Foreskin fibroblast (primary cell): ENCODE measurements at places on chromosomes 13 and 19.

DNA sequence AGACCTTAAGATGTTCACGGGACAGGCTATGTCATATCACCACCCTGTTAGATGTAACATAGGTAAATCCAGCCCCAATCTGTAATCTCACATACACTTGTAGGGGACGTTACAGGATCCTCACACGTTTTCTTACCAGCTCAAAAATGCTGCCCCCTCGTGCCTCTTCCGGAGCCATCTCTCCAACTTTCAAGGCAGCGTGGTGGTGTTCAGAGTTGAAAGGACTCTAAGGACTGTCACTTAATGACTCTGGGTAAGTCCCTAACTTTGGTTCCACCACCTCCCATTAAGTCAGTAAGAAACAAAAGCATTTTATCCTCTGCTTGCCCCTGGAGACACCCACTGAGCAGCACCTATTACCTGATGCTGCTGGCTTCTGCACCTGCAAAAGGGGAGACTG, 4.4 kb downstream of the MED26 start:
- DNase-seq, result no peak

GRCh38 chr19:9060564-9061340, 26.1 kb upstream of the OR1M1 start:
- no peak for DNase-seq

GRCh38 chr13:84191139-84191538, 308.9 kb upstream of the SLITRK1 start:
- DNase-seq, result no peak

DNA sequence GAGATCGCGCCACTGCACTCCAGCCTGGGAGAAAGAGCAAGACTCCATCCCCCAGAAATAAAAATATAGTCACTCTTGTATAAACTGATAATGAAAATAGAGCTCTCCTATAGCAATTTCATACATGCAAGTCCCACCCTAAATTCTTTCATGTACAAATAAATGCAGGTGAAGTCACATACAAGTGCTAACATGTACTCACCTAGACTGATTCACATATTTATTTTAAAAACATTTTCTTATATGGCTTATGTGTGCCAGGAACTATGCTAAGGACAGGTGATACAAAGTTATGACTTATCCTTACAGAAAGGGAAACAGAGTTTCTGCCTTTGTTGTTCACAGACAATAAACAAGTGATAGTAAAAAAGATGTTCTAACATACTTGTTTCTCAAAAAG, 32.0 kb downstream of the USP12 start:
- no peak for DNase-seq

- no peak for DNase-seq
Measured at GRCh38 chr13:50509771-50510441, 333.6 kb downstream of the DLEU7 start.

DNA sequence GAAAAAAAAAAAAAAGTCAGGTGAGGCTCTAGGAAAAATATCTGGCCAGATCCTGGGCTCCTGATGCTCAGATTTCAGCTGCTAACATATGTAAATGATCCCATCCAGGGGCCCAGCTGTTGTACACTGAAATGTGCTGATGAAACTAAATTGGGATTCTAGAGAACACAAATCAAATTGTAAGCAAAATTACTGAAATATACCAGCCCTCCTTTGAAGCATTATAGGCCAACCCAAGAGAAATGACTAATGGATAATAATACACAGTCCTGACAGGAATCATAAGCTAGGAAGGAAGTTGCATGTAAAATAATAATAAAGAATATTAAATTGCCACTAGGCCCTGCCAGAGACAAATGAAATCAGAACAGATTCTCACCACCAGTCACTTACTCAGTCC, 17.8 kb downstream of the KCTD12 start:
- DNase-seq, result no peak

DNA sequence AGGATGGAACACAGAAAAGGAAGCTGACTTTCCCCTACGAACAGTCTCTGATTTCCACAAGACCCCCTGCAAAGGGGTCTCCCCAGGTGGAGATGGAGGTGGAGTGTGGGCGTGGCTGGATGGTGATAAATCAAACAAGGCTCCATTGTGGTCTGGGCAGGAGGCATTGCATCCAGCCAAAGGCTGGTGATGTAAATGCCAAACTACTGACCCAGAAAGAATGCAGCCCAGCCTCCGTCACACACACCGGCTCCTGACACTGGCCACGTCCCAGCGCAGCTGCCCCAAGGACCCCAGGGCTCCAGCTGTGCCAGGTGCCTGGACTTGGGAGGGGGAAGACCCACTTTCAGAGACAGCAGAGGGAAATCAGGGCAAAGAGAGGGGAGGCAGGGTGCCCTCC, 6.3 kb downstream of the SLC7A1 start:
- peak; percentile 32 for DNase-seq

DNA sequence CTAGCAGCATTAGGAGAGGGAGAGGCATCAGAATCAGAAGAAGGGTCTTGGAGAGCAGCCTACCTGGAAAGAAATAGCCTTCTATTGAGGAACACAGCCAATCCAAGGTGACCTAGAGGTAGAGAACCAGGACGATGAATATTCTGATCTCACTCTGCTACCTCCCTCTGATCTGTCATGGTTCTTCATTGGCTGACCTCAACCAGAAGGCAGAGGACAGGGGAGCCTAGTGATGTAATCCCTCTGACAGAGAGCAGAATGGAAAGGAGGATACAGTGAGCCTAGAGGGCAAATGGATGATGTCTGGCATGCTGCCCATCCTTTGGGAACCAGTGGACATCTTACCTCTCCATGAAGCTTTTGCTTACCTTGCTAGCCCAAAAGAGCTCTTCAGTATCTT, 3.6 kb downstream of the ZNF507 start:
- DNase-seq, result peak; percentile 8

DNA sequence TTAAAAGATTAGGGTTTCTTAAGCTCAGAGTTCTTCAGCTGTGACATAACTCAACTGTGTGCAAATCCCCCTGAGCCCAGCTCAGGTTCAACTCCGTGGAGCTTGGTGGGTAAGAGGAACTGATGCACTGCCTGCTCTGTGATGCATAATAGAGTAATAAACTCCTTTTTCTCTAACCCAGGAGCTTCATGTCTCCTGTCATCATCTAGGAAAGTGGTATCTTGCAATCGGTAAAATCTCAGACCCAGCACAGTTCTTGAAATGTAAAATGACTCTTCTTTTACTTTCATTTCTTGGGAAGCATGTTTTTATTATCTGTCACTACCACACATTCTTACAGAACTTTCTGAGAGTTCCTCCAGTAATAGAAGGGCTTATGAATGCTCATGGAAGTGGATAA, 123.8 kb upstream of the PCDH9 start:
- DNase-seq, result no peak

GRCh38 chr13:27266917-27267316, 3.7 kb upstream of the RASL11A start:
- DNase-seq, result no peak

DNA sequence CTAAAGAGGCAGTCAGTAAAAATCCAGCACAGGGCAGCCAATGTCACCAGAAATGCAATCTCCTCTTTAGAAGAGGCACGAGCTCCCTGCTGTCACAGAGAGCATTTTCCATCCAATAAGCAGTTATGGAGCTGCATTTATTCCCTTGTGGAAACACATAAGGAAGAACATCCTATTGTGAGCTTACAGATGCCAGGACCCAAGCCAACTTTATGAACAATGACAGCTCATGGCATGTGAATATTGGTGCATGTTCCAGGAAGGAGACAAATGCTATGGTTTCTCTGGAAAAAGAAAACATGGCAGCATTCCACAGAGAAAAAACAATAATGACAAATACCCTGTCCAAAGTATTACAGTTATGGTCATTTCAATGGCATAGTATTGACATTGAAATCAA, 955.6 kb downstream of the UQCRFS1 start:
- no peak for DNase-seq

GRCh38 chr13:52798770-52799430, 49.5 kb downstream of the PCDH8 start:
- no peak for DNase-seq

- DNase-seq, result no peak
Measured at GRCh38 chr19:57245959-57246358, 5.5 kb downstream of the ZNF805 start.

DNA sequence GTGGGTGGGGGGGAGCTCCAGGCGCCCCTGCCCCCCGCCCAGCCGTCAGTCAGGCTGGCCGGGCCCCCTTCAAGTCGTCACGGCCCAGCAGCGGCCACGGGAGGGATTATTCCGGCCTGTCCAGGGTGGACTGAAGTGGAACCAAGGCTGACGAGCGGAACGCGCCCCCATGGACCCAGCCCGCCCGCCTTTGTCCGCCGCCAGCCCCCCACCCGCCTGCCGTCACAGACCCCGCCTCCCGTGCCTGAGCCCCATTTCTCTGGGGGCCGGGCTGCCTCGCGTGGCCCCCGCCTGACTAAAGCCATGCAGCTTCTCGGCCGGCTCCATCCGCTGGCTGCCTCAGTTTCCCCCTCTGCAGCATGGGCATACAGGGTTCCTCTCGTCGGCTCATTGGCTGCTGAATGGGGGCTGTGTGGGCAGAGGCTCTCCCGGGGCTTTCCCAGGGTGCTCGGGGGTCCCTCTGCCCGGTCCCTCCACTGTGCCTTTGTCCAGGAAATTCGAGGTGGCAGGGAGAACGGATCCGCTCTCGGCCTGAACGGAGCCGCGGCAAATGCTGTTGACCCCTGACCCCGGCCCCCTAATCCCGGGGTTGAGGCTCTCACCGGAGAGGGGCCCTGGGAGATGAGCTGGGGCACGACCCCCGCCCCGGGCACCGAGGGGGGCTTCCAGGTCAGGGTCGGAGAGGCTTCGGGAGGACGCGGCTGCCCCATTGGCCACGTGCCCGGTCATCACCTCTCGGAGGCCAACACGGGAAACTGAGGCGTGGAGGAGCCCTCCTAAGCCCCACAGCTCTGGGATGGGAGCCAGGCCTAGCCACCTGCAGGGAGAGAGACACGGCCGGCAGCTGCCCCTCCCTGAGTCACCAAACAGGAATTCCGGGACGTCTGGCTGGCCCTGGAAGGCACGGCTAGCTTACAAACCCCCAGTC, 27.4 kb downstream of the EFNA2 start:
- peak; percentile 15 for DNase-seq

GRCh38 chr13:30871588-30872275, 34.3 kb upstream of the MEDAG start:
- DNase-seq, result no peak

GRCh38 chr19:13149628-13150186, 468 bp downstream of the STX10 start:
- peak; percentile 75 for DNase-seq
